Posterior cingulate gyrus (tissue), 11 donors: ENCODE measurements at places on chromosomes 11 and 22.

GRCh38 chr22:20569059-20570058 lies 61.9 kb downstream of the MED15 start:
- peak; percentile 95 for DNase-seq

GRCh38 chr11:130052567-130052966 lies 17.1 kb upstream of the APLP2 start:
- DNase-seq: no peak

DNA sequence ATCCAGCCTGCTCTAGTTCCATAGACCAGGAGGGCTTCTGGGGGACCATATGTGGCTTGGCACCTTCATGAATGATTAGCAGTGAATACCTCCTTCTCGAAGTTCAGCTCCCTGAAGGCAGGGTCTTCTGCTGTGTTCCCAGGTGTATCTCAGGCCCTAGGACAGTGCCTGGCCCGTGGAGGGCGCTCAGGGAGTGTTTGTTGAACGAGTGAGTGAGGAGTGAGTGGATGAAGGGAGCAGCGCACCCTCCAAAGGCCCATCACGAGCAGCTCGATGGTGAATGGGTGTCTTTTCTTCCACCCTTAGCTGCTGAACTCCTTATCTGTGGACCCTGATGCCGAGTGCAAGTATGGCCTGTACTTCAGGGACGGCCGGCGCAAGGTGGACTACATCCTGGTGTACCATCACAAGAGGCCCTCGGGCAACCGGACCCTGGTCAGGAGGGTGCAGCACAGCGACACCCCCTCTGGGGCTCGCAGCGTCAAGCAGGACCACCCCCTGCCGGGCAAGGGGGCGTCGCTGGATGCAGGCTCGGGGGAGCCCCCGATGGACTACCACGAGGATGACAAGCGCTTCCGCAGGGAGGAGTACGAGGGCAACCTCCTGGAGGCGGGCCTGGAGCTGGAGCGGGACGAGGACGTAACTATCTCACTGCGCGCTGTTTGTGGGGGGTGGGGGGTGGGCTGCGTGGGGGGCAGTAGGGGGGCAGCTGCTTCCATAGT lies 9.5 kb downstream of the ANO1 start:
- DNase-seq: no peak

DNA sequence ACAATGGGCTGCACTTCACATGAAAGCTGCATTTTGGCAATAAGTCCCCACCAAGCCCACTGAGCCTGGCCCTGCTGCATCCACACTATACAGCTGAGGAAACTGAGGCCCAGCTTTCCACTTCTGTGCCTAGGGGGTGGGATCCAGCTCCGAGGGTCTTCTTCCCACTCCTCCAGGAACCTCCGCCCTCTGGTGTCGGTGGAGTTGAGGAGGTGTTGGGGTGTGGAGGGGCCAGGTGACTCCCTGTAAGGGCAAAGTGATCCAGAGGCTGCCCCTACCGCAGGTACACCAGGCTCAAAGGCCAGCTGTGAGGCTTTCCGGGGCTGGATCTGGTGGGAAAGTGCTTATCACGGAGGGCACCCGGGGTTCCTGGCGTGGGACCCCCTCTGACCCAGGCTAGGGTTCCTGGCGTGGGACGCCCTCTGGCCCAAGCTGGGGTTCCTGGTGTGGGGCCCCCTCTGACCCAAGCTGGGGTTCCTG lies 125.0 kb downstream of the KCNQ1 start:
- peak; percentile 21 for DNase-seq

DNA sequence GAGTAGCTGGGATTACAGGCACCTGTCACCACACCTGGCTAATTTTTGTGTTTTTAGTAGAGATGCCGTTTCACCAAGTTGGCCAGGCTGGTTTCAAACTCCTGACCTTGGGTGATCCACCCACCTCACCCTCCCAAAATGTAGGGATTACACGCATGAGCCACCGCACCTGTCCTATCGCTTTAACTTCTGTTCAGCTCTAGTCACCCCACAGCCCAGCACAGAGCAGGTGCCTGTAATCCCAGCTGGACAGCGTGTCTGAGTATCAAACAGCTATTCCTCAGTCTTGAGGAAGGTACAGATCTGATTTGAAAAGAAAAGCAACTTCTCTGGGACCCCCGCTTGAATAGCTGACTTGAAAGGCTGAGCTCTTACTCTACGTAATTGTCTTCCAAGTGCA lies 149.1 kb downstream of the CTTN start:
- DNase-seq: no peak

- no peak for DNase-seq
Measured at GRCh38 chr11:32630844-32631243, 47.2 kb downstream of the EIF3M start.

DNA sequence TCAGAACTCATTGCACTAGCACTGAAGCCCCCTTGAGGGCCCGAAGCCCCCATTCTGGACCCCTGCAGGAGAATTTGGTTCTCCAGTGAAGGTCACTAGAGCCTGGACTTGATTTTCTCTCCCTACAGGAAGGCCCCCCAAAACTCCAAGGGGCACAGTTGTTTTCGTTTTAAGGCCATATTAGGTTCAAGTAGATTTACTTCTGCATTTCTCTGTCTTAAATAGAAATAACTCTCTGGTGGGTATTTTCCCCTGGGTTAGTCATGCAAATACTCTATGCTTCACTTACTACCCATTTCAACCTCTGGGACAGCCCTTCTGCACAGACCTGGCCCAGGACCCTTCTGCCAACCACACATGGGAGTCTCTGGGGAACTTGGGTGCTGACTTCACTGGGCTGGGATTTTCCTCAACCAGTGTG lies 41.6 kb downstream of the WEE1 start:
- DNase-seq: no peak

DNA sequence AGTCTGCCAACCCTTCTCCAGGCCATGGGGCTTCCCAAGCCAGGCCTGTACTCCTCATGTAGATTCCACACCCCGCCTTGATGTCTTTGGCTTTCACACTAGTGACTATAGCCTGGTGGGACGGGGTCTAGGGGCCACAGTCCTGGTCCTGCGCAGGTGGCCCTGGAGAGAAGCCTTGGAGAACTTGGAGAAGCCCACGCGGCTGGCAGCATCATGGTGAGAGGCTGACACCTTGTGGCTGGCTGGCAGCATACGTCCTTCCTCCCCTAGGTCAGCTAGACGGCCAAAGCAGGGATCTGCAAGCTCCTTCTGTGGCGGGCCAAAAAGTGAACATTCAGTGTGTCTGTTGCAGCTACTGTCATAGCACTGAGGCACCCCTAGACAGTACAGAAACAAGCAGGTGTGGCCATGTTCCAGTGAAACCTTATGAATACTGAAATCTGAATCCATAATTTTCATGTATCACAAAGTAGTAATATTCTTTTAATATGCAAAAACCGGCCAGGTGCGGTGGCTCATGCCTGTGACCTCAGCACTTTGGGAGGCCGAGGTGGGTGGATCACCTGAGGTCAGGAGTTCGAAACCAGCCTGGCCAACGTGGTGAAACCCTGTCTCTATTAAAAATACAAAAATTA lies 42.0 kb downstream of the FAM83F start:
- DNase-seq: peak; percentile 95

- no peak for DNase-seq
Measured at GRCh38 chr11:104876861-104877431, 21.3 kb downstream of the CASP12 start.

DNA sequence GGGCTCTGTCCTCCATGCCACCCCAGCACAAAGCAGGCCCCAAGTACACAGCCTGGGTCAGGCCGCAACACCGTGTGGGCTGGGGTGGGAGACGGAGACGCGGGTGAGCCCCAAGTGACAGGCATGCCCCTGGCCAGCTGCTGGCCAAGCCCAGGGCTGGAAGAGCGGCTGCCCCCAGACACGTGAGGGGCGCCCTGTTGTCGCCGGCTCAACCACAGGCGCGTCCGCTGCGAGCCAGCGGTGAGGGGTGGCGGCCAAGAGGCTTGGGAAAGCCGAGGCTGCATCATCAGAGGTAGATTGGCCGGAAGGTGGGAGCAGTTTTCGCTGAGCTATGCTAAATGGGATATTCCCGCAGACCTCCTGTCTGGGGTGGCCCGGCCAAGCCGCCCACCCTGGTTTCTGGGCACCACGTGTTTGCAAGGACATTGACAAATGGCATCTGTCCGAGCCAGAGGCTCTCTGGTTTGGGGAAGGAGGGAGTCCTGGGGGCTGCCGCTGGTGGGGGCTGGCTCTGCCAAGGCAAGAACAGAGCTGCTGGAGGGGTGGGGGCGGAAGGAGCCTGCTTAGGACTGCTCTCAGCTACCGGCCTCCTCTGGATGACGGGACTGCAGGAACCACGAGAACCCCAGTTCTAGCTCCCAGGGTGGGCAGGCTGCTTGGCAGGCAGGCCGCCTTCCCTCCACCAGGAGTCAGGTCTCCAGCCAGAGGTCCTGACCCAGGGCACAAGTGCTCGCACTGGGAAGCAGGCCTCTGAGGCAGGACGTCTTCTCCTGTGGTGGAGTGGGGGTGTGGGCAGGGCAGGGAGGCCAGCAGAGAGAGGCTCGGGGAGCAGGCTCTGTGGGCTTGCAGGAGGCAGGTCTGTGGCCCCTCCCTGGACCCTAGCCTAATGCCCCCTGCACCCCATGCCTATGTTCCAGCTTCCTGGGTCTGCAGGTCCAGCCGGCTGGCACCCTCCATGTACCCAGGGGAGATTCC lies 552 bp downstream of the PRR33 start:
- DNase-seq: no peak

DNA sequence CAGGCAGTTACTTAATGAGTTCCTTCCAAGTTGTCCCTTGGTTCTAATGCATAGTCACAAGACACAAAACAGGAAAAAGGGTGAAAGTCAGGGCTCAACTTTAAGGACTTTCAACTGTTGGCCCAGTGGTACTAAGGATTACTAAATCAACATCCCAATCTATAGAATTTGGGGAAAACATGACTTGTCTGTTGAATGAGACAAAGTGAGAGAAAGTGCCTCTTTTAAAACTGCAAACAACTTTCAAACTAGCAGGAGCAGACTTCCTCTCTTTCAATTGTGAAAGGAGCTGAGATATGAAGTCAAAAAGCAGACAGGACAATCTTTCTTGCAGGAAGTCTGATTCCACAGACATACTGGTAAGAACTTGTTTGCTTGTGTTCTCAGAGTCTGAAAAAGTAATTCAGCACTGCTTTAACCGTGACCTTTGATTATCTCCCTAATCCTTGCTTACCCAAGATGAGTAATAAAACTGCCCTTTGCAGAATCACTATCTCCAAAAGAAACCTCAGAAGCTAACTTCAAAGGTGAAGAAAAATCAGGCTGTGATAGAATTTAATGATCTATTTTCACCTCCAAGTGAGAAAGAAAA lies 960.7 kb upstream of the RAG2 start:
- DNase-seq: no peak

- DNase-seq: no peak
Measured at GRCh38 chr11:116339306-116340098, 433.3 kb downstream of the BUD13 start.

GRCh38 chr22:19880786-19881569 lies 26.3 kb upstream of the GNB1L start:
- DNase-seq: peak; percentile 48

DNA sequence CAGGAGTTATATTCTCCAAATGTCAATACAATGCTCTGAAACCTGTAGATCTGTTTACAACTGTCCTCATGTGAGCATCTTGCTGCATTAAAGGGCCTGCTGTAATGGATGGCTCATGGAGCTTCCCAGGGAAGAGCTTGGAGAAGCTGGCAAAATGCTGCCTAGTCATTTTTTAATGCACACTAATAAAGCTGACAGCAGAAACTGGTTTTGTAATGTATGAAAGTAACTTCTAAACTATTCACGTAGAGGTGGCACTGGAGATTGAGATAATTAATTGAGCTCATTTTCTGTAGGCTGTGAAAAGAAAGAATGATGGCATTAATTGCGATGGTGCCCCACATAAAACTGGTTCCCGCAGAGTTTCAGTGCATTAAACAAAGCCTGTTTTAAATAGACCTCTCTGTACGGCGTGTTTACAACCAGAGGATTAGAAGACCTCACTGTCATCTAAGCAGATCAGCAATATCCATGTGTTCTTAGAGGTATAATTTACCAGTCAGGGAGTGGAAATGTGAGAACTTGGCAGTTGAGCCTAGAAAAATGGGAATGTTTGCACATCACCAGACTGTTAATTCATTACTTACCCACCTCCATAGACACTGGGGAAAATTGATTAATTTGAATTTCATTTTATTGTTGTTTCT lies 16.0 kb downstream of the POLA2 start:
- DNase-seq: no peak

- no peak for DNase-seq
Measured at GRCh38 chr11:130118636-130119387, 40.8 kb upstream of the ST14 start.

GRCh38 chr11:68051191-68052136 lies 12.6 kb downstream of the TCIRG1 start:
- no peak for DNase-seq

- no peak for DNase-seq
Measured at GRCh38 chr11:109209572-109209971, 212.4 kb upstream of the C11orf87 start.

DNA sequence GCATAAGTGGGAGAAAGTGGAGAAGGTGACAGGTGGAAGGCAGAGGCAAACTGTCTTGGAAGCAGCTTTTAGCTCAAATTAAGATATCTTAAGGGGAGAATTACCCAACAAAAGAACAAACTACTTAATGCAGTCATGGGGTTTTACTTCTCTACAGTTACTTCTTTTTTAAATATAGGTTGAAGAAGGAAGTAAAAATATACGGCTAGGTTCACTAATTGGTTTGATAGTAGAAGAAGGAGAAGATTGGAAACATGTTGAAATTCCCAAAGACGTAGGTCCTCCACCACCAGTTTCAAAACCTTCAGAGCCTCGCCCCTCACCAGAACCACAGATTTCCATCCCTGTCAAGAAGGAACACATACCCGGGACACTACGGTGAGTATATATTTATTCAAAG lies 40.8 kb downstream of the PDHX start:
- DNase-seq: no peak

DNA sequence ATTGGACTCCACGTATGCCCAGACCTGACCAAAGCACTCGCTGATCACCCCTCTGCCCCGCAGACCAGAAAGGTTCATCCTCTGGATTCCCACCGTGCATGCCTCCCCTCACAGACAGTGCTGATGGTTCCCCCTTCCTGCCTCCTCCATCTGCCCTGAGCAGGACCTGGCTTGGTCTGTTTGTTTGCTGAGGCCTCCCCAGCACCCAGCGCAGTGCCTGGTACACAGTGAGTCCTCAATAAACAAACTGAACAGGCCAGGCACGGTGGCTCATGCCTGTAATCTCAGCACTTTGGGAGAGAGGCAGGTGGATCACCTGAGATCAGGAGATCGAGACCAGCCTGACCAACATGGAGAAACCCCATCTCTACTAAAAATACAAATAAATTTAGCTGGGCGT lies 23.7 kb upstream of the RPS3 start:
- no peak for DNase-seq

- no peak for DNase-seq
Measured at GRCh38 chr11:110752890-110753289, 40.7 kb upstream of the ARHGAP20 start.

DNA sequence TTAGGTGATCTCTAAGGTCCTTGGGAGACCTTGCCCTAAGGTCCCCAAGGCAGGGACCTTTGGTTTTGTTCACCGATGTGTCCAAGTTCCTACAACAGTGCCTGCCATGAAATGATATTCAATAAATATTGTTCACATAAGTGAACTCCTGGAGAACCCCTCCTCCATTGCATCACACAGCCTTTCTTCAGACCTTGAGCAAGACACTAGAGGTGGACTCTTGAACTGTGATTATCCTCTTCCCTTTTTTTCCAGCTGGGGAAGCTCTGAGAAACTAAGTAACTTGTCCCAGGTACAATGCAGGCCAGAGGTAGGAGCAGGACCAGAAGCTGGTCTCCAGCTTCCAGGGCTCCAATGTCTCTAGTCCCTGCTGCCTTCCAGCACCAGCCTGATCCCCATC lies 76.6 kb upstream of the LMO1 start:
- no peak for DNase-seq
